ENCODE measurements at places on chromosomes 12 and 14.

- DNase-seq = no peak
Observed at GRCh38 chr12:63093711-63094110, 57.3 kb downstream of the AVPR1A start.

- no peak for DNase-seq
Observed at GRCh38 chr14:74541225-74541624, 47.7 kb downstream of the ISCA2 start.

- DNase-seq = no peak
Observed at GRCh38 chr14:28676479-28676878, 90.1 kb upstream of the FOXG1 start.

DNA sequence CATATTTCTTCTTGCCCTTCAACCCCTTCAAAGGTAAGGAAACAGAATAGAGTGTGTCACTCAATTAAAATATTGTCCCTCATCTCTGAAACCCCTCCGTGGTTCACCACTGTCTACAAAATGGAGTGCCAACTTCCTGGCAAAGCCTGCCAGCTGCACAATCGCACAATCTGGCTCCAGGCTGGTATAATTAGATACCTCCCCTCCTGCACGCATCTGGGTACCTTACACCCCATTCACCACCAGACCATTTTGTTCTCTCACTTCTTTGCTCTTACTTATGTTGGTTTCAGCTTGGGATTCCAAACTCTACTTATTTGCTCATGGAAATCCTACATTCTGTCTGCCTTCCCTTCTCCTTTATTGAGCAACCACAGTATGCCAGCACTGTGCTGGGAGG lies 314.9 kb downstream of the NUAK1 start:
- no peak for DNase-seq

DNA sequence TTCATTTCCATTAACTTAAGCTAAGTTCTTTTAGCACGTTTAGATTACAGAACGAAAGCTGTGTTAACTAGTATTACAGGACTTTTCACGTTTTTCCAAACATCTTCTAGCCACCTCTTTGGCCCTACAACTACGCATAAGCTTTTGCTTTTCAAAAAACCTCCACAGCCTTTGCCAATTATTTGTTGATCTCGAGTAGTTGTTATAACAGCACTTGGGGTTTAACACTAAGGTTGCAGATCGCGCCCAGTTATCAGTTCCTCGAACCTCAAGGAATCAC lies 450 bp upstream of the RBM25 start:
- DNase-seq = no peak

DNA sequence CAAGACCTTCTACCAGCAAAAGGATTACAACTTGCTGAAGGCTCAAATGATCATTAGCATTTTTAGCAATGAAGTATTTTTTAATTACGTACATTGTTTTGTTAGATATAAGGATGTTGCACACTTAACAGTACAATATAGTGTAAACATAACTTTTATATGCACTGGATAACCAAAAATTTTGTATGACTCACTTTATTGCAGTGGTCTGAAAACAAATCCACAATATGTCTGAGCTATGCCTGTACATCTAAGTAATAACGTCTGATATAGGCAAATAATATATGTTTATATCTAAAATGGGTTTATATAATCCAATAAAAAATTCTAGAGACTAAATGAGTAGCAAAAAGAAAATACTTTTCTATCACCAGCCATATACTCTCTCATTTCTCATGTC lies 10.6 kb downstream of the ANKS1B start:
- no peak for DNase-seq

GRCh38 chr14:89221109-89221810 lies 195.8 kb downstream of the FOXN3 start:
- DNase-seq = no peak

DNA sequence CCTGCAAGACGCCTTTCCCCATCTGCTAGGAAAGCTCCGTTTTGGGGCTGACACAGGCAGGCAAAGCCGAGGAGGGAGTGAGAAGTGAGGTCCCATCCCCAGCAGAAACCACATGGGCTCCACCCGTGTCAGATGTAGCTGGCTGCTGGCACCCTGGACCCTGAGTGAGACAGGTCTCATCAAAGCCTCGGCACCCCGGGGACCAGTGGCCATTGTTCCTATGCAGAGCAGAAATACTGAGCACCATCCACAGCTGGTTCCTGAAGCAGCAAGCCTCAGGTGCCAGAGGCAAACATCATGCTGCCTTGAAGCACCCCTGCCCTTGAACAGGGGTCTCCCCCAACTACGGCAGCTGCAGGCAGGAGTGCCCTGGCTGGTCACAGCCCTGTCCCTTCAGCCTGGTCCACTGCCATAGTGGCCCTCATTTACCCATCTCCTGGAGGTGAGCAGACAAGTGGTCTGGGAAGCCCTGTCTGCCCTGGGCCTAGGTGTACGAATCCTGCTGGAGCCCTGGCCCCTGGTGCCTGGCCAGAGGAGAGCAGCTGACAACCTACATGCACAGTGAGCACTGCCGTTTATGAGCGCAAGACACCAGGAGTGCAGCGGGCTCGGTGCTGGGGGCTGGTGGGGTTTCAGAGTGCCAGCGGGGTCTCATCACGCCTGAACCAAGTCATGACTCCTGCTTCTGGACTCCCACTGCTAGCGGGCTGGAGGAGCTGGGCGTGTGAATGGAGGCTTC lies 289.8 kb upstream of the RTL1 start:
- no peak for DNase-seq

- peak; percentile 18 for DNase-seq
Observed at GRCh38 chr12:2783936-2784600, 10.7 kb upstream of the FKBP4 start.

- no peak for DNase-seq
Observed at GRCh38 chr14:105487986-105488777, 1.5 kb downstream of the CRIP1 start.

DNA sequence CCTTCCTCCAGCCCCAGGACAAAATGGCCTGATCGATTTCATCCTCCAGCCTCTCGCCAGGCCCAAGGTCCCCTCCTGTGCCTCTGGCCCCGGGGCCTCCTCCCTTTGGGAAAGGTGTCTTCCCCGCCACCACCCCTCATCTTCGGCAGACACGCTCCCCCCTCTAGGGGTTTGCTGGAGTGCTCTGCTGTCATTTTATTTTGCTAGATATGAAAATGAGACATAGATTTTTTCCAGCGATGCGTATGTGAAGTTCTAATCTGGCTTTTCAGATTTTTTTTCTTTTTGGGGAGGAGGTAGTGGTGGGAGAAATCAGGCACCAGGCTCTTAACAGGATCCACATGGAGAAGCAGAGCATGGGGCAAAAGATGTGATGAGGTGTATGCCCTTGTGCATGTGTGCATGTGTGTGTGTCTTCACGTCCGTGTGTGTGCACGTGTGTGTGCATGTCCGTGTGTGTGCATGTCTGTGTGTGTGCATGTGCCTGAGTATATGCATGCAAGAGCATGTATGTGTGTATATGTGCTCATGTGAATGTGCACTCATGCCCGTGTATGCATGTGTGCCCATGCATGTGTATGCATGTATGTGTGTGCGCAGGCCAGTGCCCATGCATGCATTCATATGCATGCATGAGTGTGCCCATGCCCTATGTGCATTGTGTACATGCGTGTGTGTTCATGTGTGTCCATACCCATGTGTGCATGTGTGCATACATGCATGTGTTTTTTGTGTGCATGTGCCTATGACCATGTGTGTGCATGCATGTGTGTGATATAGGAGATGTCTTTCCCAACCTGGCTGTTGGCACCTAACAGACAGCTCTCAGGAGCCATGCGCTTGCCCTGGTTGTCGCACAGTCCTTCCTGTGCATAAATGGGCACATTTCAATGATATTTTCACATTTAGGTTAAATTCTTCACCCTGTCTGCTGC lies 203.0 kb downstream of the RBM19 start:
- no peak for DNase-seq

DNA sequence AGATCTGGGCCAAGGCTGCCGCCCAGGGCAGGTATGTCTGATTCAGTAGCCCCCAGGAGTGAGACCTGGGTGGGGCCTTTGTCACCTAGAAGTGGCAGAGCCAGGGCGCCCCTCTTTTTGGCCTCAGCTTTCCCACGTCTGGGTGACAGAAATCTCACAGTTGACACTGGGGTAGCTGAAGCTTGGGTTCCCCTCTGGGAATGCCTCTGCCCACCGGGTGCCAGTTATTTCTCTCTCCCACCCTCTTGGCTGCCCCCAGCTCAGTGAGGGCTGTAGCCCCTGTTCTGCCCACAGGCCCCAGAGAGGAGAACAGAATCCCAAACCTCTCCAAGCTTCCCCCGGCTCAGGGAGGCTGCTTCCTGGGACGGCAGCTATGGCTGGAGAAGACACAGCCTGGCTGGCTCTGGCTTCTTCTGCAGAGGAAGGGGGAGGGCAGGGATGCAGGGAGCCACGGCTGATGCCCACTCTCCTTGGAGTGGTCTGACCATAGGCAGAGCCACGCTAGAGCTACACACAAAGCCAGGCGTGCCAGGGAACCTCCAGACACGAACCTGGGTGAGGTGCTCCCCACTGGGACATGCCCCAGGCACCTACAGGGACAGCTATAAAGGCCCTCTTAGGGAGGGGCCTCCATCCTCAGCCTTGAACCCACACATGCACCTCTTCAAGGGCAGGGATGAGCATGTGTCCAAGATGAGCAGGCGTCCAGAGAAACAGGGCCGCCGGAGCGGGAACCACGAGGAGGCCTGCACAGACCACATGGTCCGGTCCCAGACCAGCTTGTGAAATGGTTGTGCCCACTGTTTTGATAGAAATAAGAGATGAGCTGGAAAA lies 51.7 kb downstream of the BEGAIN start:
- DNase-seq = no peak

DNA sequence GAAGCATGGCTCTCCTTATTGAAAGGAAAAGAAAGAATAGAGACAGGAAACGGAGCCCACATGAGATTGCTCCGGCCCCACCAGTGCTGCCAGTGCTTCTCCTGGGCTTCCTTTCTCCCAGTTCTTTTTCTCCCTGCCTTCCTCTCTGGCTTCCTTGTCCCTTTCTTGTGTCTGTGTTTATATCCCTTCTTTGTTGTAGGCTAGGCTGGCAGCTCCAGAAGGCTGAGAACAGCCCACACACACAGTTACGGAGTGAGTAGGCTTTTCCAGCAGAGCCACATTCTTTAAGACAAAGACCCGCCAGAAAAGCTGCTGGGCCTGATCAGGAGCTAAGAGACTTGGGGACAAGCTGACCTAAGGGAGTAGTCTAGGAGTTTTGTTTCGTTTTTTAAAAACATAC lies 13.0 kb downstream of the CIPC start:
- no peak for DNase-seq

GRCh38 chr12:124753228-124753591 lies 110.5 kb downstream of the SCARB1 start:
- DNase-seq = no peak

DNA sequence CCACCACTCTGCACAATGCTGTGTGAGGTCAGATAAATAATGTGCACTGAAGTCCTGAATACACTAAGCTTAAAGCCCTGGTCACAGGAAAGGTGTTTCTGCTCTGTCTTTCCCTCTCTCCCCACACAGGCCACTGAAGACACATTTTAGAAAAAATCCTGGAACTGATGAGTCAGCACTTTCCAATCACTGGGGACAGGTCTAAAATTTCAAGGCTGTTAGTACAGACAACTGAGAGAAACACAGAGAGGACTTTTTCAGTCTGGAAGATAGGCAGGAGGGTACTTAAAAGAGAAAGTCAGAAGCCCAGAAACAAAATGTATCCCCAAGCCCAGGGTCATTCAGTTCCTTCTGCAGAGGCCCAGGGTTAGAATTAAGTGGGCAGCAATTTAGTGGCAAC lies 333.9 kb upstream of the CCDC196 start:
- no peak for DNase-seq

DNA sequence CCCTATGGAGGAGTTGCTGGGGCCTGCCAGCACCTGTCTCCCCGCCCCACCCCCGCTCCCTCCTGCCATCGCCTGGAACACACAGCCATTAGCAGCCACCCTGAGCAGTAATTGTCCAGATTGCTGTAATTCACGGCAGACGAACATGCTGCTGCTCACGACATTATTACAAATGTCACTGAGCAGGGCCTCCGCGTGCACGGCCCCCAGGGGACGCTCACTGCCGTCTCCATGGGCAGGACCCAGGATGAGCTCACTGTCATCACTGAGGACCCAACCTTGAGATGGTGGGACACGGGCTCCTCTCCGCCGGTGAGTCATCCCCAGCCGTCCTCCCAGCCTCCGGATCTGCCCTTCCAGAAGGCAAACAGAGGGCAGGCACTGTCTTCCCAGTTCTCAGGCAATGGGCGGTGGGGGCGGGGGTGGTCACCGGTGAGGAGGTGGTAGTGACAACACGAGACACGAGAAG lies 100.4 kb downstream of the RFLNA start:
- DNase-seq = no peak

GRCh38 chr14:45811155-45811554 lies 558.2 kb upstream of the MIS18BP1 start:
- no peak for DNase-seq

- DNase-seq = no peak
Observed at GRCh38 chr12:47269916-47270315, 190.2 kb upstream of the AMIGO2 start.

- DNase-seq = no peak
Observed at GRCh38 chr12:44296624-44297197, 460.8 kb downstream of the TMEM117 start.

DNA sequence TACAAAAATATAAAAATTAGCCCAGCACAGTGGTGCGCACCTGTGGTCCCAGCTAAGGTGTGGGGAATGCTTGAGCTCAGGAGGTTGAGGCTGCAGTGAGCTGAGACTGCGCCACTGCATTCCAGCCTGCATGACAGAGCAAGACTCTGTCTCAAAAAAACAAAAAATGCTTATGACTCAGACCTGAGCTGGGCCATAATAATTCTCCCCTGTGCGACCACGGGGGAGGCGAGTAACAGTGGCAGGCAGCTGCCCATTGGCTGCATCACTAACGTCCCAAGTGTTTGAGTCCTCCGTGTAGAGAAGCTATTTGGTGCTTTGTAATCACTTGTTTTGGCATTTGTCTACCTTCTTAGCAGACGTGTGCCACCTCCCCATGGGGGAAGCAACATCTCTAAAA lies 24.9 kb downstream of the PSMC1 start:
- DNase-seq = no peak

DNA sequence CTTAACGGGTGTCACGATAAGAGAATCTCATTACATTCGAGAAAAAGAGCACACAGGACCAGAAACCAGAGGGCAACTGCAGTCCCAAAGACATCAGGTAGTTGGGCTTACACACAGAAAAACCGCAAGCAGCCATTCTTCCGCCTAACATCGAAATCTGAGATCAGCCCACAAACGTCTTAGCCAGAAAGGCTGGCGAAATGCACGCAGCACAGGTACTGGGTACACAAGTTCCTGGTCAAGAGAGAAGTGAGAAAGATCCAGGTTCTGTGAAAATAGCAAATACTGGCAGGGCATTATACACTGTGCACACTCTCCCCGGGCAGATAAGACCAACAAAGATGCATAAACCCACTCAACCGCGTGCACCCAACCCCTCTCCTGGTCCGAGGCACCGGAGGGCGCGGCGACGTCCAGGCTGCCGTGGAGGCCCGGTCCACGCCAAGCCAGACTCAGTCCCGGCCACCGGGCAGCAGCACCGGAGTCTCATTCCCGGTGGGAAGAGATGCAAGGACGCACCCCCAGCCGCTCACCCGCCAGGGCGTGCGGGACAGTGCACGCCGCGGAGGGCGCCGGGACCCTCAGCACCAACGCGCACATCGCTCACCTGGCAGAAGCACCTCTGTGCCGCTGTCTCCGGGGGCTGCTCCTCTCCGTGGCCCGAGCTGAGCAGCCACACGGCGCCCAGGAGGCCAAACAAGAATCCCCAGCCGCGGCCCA lies 437 bp downstream of the ERO1A start:
- peak; percentile 30 for DNase-seq

All from activated CD8-positive, alpha-beta memory T cell treated with anti-CD3 and anti-CD28 coated beads for 4 hours (primary cell).